Right atrium auricular region (tissue), 2 donors: ENCODE measurements at places on chromosomes 12 and 14. TPM values are rescaled to one million over a fixed set of nuclear protein-coding genes. Genes with fewer than 3 reads are reported as not detected.

The HOXC12 gene
- total RNA-seq = not detected

- peak overlapping the region; percentile 79 for H3K27ac ChIP-seq
- peak overlapping the region; percentile 83 for H3K4me3 ChIP-seq
- DNase-seq = no peak
- peaks cover 21% of the 10 kb centered on the region for H3K36me3 ChIP-seq
- H3K4me1 ChIP-seq = no peaks in the 10 kb centered on the region
Observed at GRCh38 chr14:67815573-67816225, 691 bp downstream of the ZFYVE26 start.

GRCh38 chr12:70534466-70534865 is 102.8 kb downstream of the PTPRB start:
- no peak for DNase-seq
- no peak overlapping the region for H3K4me3 ChIP-seq
- peak overlapping the region; percentile 76 for H3K27ac ChIP-seq
- H3K4me1 ChIP-seq = no peaks in the 10 kb centered on the region
- no peaks in the 10 kb centered on the region for H3K27me3 ChIP-seq

DNA sequence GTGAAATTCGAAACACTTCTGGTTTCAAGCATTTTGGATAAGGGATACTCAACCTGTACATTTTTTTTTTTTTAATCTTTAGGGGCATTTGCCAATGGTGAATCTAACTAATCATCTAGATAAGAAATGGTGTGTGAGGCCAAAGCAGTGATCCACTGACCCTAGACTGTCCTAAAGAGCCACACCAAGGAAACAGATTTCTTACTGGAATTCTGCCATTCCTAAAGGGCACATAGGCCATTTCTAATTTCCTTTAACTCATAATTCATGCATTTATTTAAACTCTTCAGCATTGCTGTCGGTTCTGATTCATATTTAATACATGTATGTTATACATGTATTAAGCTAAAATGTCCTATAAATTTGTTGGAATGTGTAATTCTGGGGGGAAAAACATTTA is 47.2 kb downstream of the FRS2 start:
- H3K4me3 ChIP-seq = no peak overlapping the region
- no peaks in the 10 kb centered on the region for H3K27me3 ChIP-seq
- H3K4me1 ChIP-seq = peaks cover 45% of the 10 kb centered on the region
- no peak overlapping the region for H3K27ac ChIP-seq

- H3K27me3 ChIP-seq = no peaks in the 10 kb centered on the region
- no peak for DNase-seq
- H3K36me3 ChIP-seq = no peaks in the 10 kb centered on the region
- H3K4me1 ChIP-seq = no peaks in the 10 kb centered on the region
- no peak overlapping the region for H3K27ac ChIP-seq
- no peak overlapping the region for H3K4me3 ChIP-seq
Observed at GRCh38 chr14:24459331-24459730, 16.8 kb upstream of the SDR39U1 start.

GRCh38 chr12:50620109-50620977 is 115.6 kb downstream of the DIP2B start:
- no peak overlapping the region for H3K4me3 ChIP-seq
- no peaks in the 10 kb centered on the region for H3K36me3 ChIP-seq
- no peak for DNase-seq
- no peak overlapping the region for H3K27ac ChIP-seq
- H3K27me3 ChIP-seq = no peaks in the 10 kb centered on the region
